Osteoblast (primary cell): ENCODE measurements at places on chromosomes 5 and 9. TPM values are rescaled to one million over a fixed set of nuclear protein-coding genes. Genes with fewer than 3 reads are reported as not detected.
A peak's percentile ranks its signal among the peaks of the same experiment; 100 is the strongest.

DNA sequence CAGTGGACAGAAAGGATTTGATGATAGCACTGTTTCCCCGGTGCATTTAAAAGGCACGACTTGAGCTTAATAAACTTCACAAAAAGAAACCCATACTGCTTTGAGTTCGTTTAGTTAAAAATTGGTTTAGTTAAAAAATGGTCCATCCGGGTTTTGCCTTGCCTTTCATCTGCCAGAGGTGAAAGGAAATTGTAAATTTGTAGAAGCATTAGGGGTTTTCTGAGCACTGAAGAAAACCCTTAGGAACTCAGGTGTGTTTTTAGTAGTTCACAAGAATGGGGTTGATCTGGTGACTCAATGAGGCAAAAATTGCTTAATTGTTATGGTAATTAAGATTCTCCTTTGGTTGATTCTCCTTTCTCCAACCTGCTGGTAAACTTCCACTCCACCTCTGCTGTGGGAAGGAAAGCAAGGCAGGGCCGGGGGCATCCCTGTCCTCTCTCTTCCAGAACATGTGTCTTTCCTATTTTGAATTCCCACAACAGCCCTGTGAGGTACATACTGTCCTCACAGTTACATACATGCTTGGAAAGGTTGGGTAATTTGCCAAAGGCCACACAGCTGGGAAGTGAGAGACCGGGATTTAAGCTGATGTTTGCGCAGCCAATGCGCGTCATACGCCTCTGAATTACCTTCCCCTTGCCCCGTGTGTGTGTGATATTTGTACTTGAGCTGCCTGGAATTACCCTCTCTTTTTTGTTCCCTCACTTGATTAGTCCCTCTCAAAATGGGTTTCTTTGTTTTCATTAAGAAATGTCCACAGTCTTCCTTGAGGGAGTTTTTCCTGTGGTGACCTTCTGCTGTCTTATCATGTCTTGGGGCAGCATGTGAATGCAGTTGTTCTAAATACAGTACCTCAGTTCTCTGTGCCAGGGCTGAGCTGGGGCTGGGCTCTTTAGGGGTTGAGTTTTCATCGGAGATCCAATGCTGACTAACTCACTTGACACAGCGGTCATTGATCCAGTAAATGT lies 94.4 kb downstream of the ARHGAP26 start:
- DNase-seq: no peak

NIPAL4 gene
- total RNA-seq: 0.36 TPM in 1 of 2 replicates, not detected in the other

GRCh38 chr5:68587171-68587570 lies 371.6 kb downstream of the PIK3R1 start:
- DNase-seq: no peak

DNA sequence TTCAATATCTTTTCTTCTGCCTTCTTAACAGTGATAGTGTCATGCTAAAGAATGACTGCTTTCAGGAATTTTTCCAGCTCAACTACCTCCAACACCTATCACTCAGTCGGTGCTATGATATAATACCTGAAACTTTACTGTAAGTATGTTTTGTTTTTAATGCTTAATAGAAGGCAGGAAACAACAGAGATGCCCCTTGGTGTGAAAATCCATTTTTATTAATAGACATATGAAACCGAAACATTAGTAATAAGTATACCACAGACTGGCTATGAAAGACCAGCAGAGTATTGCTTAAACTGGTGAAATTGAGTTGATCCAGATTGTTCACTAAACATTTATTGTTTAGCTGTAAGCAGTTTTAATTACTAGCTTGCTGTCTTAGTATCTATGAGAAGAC lies 25.2 kb downstream of the SKP2 start:
- no peak for DNase-seq

ASS1 gene
- 134 and 195 TPM in 2 replicates for total RNA-seq

GALNT12 gene
- 10.1 and 11.8 TPM in 2 replicates for total RNA-seq

DNA sequence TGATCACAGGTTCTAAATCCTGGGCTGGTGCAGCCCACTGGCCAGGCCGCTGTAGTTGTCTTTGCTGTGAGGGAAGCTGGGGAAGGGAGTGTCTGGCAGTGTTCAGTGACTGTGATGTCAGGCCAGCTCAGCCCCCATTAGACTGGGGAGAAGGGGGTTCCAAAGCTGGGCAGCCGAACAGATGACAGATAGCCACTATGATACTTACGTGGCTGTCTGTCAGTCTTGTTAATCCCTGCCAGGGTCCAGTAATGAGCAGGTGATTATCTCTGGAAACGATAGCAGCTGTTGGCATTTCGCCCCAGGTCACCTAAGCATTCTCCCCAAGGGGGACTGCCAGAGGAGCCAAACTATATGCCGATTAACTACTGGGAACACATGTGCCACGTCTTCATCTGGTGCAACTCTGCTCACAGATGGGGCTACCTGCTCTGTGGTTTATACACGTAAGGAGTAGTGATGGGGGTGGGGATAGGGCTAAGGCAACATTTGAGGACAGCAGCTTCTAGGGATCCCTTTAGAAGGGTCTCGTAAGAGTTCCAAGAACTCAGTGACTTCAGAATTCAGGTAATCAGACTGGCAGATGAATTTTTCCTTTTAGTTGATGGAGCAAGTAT lies 396.3 kb downstream of the KDM4C start:
- DNase-seq: no peak

GRCh38 chr9:82597241-82598203 lies 465.4 kb downstream of the RASEF start:
- no peak for DNase-seq

DNA sequence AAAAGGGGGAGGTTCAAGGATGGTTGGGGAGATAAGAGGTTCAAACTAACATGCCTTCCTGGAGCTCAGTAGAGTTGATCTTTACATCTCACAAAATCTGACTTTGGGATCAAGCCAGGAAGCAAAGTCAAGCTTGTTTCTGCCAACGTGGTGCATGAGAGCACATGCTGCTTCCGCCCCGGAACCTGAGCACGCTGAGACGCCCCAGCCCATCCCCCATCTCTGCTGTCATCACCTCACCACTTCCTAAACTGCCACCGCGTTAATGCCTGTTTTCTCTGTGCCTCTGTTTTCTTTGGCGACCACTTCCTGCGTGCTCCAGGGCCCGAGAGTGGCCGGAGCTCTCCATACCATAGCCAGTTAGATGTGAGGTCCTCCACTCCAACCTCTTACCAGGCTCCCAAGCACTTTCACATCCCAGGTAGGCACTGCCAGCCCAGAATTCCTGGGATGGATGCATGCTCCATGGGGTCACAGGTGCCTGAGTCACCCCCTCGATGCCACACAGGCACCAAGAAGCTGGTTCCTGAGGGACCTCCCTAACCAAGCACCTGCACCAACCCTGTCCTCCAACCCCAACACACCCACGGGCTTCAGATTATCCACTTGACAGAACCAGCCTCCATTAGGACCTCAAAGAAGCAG lies 31.2 kb upstream of the AFAP1L1 start:
- DNase-seq: no peak

GRCh38 chr9:88537761-88538091 lies 2.7 kb downstream of the NXNL2 start:
- peak; percentile 96 for DNase-seq

DNA sequence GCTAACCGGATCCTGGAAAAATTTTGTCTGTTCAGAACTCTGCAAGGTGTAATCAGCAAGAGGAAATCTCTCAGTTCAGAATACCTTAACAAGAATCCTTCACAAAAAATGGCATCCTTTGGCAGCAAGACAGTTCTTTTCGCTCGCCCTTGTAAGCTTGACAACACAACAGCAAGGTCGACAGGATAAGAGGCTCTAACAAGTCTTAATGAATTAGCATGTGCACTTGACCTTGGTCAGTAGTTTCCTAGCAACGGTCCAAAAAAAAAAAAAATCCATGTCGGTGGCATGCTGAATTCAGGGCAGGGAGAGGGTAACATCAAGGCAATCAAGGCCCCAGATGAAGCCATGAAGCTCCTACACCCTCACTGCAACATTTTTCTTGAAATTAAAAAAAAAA lies 172.8 kb downstream of the APBA1 start:
- DNase-seq: no peak

- DNase-seq: no peak
Measured at GRCh38 chr5:61465066-61465465, 133.0 kb downstream of the ZSWIM6 start.

MLANA gene
- total RNA-seq: under 0.01 TPM in 1 of 2 replicates, not detected in the other

- no peak for DNase-seq
Measured at GRCh38 chr9:69090140-69090750, 54.7 kb downstream of the FXN start.
